ENCODE measurements at places on chromosomes 12 and 14. TPM values are rescaled to one million over a fixed set of nuclear protein-coding genes. Genes with fewer than 3 reads are reported as not detected.

- DNase-seq = no peak
Observed at GRCh38 chr12:5513406-5513805, 81.5 kb downstream of the NTF3 start.

DNA sequence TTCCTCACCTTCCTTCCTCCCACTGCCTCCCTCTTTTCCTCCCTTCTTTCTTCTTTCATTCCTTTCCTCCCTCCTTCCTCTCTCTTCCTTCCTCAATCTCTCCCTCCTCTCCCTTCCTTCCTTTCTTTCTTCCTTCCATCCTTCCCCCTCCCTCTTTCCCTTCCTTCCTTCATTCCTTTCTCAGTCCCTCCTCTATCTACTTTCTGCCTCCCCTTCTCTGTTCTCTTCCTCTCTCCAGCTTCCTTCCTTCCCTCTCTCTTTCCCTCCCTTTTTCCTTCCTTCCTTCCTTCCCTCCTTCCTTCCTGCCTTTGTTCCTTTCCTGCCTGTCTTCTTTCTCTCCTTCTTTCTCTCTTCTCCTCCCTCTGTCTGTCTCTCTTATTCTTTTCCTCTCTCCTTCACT is 16.1 kb downstream of the ASCL1 start:
- DNase-seq = no peak

DNA sequence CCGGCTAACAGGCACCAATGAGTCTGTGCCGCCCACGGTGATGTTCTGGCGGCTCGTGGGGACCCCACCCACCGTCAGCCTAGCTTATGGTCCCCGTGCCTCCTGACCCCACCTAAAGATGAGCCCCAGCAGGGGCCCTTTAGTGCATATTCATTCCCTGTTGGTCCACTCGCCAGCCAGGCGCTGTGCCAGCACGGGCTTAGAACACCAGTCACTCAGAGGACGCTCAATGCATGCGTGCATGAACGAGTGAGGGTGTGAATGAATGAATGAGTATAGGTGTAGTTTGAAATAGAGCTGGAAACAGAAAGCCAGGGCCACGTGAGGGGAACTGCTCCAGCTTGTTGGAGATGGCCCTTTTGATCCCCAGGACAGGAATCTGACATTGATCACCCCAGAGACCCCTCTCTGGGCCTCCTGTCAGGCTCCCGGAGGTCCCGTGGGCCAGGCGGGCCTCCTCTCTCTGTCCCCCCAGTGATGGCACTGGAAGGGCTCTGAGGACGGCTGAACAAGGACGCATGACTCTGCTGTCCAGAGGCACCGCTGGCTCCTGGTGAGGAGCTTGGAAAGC is 193.9 kb upstream of the C14orf180 start:
- no peak for DNase-seq

DNA sequence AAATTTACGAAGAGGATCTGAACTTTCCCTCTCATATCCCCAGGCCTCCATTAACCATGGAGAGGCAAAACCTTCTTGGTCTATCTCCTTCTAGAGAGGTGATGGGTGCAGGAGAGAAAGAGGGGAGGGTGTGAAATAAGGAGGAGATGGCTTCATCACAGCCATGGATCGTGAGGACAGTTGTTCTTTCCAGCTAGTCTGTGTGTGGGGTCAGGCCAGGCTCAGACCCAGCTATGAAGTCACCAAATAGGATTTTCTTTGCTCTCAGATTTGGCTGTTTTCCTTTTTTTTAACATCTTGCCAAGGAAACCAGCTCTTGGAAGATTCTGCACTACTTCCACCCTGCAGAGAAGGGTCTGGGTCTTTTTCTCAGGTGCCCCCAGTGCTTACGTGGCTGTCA is 64.9 kb upstream of the FAM181A start:
- DNase-seq = no peak

DNA sequence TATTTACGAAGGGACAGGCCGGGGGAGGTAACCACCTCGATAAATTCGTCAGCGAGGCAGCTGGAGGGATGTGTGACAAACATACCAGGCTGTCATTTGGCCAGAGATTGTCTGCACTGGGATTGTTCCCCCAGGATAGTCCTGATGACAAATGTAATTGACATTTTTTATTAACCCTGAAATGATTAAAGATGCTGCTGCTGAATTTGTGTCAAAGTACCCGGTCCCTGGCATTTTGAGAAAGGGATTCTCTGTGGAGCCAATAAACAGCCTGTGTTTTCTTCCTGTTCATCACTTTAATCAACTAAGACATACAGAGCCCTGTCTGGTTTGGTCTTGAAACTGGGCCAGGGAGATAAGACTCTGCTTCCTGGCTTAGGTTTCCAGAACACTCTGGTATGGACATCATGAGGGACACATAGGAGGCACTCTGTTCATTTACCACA is 117.6 kb downstream of the SLC25A47 start:
- no peak for DNase-seq

GRCh38 chr14:64444984-64445845 is 20.1 kb upstream of the AKAP5 start:
- peak; percentile 76 for DNase-seq

GRCh38 chr14:94158239-94158883 is 15.8 kb upstream of the PPP4R4 start:
- DNase-seq = no peak

DNA sequence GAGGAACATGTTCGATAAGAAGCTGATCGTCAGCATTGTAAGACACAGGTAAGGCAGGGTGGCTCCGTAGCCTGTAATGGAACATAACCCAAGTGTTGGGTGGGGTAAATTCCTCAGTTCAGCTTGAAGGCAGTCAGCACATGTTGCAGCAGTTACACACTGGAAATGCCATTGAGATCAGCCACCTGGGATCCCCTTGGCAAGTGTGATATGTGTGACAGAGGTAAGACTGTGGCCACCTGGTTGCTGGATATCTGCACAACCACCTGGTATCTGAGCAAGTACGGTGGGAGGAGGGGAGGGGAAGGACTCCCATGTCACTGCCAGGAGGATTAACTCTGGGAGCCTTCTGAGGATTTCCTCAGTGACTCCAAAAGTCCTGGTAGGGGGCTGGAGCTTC is 158.0 kb upstream of the CAND1 start:
- DNase-seq = no peak

DNA sequence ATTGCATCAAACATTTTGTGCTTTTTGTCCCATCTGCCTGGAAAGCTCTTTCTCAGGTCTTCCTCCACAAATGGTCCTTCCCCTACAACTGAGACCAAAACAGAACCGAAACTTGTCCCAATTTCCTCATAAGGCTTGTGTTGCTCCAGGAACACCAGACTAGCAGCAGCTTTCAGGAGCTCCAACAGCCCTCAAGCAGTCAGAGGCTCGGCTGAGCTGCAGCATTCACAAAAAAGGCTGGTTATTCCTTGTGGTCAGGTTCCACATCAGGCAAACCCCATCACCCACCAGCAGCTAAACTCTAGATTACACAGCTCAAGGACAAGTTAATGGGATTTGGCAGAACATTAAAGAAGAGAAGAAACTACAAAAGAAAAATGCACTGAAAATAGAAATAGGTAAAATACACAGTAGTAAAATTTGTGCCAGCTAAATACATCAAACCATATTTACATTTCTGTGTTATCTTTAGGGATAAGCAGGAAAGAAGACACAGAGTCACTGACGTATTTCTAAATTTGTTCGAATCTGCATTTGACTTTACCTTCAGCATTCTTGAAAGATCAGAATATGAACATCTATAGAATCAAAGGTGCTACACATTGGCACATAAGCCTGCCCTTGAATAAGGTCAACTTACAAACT is 141.2 kb downstream of the STXBP6 start:
- no peak for DNase-seq

The GIT2 gene
- 44.0 TPM for total RNA-seq

The TRMT5 gene
- 9.0 TPM for total RNA-seq

The REP15 gene
- total RNA-seq = not detected

The SLC10A1 gene
- not detected for total RNA-seq

The SLC6A15 gene
- total RNA-seq = 0.83 TPM

All from adrenal gland (tissue), 19 donors.